ENCODE measurements at places on chromosomes 7 and 10.
A peak's percentile ranks its signal among the peaks of the same experiment; 100 is the strongest.

DNA sequence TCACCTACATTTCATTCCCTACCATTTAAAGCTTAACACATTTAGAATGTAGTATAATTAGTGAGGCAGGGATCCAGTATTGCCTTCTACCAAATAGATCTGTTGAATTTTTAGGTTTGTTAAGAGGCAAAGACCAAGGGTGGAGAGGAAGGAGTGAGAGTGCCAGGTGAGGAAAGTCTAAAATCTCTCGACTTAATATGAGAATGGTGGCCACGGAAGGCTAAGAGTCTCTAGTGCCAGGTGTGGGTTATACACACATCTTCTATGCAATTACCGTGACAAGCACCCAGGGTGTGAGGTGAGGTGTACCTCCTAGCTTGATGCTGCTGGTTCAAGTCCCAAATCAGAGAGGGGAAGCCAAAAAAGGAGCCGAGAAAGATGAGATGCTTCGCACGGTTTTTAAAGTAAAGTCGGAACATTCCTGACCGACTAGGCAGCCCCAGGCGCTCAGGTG lies 439 bp downstream of the IQUB start:
- DNase-seq: peak; percentile 50

DNA sequence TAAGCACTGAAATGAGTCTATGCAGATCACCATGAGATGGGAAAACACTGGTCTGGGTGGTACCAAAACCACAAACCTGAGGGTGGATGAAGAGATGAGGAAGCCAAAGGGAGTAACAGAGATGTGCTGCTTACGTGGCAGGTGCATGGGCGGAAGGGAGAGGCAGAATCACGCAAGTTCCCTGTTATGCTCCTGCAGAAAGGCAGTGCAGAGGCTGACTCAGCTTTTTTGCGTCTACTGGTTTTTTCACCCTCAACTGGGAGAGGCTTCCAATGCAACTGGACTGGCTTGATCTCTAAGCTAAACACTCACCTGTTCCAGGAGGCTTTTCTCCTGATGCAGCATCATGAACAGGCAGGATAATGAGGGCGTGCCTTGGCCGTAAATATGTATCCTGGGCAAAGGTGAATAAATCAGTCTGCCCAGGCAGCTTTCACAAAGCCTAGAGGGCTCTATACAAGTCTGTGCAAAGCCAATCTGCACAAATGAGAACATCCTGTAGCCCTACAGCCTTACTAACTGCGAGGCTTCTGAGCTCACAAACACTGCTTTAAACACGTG lies 95.4 kb upstream of the AFAP1L2 start:
- no peak for DNase-seq

- DNase-seq: no peak
Observed at GRCh38 chr7:155863721-155864151, 51.5 kb upstream of the SHH start.

GRCh38 chr7:102860351-102860811 lies 52.4 kb upstream of the LRRC17 start:
- no peak for DNase-seq

GRCh38 chr7:96832092-96832662 lies 122.5 kb upstream of the SEM1 start:
- DNase-seq: no peak

DNA sequence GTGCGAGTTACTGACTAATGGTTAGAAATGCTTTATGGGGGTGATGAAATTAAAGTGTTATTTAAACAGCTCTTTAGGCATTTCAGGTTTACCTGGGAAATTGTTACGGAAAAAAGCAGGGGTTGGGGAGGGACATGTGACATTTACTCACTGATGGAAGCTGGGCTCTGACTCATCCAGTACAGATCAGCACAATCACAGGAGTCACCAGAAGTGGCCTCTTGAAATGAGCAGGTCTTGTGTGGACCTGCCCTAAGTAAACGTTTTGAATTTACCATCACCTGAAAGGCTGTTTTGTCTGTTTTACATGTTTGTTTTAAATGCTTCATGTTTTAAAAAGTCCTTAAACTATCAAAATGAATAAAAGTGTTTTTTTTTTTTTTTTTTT lies 2.3 kb downstream of the GLRX3 start:
- no peak for DNase-seq

DNA sequence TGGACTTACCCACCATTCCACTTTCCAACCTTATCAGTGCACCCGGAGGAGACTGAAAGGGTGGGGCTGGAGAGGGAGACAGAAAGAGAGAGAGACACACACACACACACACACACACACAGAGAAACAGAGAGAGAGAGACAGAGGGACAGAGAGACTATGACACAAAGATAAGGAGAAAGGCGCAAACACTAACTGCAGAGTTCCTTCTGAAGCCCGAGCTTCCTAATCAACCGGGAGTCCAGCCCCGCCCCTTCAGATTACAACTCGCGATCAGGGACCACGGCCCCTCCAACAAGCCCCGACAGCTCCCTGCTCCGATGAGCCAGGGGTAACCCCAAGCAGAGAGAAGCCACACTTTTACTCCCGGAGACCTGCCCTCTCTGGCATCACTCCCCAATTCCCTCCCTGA lies 499 bp downstream of the GAL3ST4 start:
- DNase-seq: no peak

- no peak for DNase-seq
Observed at GRCh38 chr10:125080984-125081383, 79.4 kb downstream of the CTBP2 start.

- DNase-seq: no peak
Observed at GRCh38 chr10:109418795-109419194, 504.5 kb downstream of the XPNPEP1 start.

DNA sequence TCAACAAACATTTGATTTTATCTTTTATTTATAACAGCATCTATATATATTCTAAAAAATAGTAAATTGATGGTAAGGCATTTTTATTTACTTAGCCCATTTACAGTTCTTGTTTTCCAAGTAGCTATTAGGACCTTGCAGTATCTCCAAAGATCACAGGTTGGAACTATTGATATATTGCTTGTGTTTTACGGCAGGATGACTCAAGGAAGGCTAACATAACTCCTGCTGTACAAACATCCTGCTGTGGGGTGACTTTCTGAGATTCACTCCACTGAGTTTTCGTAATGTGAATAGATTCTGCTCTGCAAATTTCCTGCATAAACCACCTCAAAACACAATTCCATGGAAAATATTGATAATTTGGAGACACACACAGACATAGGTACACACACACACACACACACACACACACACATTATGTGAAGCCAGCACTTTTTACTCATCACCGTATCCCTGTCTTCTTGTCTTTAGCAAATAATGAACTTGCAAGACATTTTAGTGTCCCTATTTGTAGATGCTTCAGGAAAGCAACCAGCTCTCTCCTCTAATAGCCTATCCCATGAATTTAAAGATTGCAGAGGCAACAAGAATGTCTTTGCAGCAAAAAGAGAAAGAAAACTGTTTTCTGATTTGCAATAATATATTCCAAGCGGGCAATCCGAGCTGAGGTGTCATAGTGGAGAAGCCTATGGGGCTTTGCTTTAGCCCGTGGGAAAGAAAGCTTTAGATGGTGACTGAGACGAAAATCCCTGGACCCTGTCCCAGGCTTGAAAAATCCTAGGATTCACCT lies 722 bp downstream of the AGR2 start:
- no peak for DNase-seq

GRCh38 chr7:150975536-150976319 lies 2.4 kb downstream of the KCNH2 start:
- DNase-seq: no peak

DNA sequence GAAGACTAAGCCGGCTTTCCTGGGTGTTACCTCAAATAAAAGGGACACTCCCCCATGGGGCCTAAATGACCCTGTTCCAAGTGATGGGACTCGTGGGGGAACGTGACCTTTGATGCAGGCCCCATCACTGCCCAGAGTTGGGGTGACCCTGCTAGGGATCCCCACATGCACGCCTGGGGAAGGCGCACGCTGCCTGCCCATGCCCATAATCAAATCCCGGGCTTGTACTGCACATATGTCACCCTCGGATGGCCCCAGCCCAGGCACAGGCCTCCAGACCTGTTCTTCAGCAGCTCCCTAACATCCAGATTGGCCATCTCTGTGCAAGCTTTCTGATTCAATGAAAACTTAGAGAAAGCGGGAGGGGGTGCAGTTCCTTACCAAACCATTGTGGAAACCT lies 14.7 kb downstream of the EBF3 start:
- no peak for DNase-seq

- DNase-seq: no peak
Observed at GRCh38 chr10:6027929-6028328, 34.2 kb downstream of the IL2RA start.

GRCh38 chr10:20641605-20642004 lies 255.5 kb downstream of the NEBL start:
- no peak for DNase-seq

DNA sequence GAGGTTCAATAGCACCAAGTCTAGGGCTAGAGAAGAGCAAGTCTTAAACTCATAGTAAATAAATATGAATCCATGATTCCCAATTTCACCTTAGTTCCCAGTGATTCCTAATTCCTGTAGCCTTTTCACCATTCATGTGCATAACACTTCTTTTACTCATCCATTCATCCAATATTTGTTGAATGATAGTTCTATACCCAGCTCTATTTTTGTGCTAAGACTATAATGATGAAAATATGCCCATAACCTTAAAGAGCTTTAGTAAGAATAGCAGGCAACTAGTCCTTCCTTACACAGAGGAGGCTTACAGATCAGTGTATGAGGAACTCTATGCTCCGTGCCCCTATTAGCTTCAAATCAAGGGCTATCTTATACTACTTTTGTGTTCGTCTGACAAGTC lies 280.2 kb upstream of the CHRM2 start:
- DNase-seq: no peak

DNA sequence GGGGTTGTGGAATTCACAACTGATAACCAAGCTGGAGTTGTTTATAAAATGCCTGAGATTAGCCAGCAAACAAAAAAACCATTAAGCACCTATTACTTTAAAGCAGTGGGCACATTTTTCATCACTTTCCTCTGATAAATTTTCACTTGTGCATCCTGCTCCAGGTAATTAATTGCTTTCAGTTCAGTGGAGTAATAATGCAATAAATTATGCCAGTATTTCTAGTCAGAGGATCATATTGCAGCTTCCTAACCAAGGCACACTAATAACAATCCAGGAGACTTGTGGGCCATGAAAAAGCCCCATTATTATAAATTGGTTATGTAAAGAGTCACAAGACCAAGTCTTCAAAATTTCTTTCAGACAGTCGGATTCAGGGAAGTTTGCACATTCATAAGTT lies 193.2 kb downstream of the LRMDA start:
- no peak for DNase-seq

- DNase-seq: no peak
Observed at GRCh38 chr7:157059534-157059933, 49.1 kb upstream of the MNX1 start.

DNA sequence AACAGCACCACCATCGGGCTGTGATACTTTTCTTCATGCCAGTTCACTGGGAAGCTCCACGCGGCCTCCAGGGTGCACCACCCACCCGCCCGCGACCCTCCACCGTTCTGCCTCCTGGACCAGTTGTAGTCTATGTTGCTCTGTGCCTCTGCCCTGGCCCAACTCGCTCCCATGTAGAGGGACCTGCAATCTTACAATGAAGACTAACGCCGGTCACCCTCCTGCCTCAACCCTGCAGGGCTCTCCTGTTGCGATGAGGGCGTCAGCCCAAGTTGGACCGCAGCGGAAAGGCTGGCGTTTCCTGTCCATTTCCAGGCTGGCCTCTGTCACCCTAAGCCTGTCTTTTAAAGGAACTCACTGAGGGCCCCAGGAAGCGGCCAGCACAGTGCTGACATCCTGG lies 34.9 kb downstream of the IL15RA start:
- DNase-seq: no peak

DNA sequence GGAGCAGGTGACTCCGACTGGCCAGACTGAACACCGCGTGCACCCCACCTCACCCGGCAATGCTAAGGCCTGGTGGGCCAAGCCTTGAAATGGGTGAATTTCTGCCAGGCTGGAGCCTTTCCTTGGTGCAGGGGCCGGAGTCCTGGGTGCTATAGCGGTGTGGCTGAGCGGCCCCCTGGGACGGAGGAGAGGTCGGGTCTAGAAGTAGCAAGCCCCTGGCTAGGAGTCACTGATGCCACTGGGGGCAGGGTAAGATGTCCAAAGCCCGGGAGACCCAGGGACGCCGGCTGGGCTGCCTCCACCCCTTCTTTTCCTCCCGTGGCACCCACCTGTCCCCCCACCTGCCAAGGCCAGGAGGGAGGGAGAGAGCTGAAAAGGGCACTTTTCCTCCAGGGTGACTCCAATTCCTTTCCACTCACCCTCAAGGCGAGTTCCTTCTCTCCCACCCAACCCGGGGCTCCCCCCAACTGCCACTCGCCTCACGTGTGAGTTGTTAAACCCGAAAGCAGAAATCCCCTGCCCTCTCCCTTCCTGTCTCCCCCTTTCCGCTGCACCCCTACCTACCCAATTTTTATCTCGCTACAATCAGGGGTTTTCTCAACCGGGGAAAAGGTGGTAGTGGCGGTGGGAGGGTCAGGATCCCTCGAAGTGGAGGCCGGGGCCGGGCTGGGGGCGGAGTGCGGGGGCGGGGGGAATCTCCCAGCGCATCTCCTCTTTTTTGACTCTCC lies 6.0 kb upstream of the GATA3 start:
- peak; percentile 55 for DNase-seq

DNA sequence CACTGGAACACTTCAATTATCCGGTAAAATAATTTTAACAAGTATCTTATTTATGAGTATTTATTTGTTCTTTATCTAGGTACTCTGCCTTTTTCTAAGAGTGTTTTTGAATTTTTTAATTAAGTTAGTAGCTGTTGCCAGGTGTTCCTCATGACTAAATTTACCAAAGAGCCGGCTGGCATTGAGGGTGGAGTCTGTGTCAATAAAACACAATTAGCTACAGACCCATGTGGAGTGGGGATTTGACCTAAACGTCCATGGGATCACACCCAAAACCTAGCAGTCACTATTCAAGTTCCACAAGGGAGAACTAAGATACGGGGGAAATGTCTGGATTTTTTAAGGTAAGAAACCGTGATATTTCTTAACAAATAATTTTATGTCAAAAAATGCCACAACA lies 9.8 kb downstream of the SLC16A12 start:
- no peak for DNase-seq

- no peak for DNase-seq
Observed at GRCh38 chr7:101743995-101744360, 73.4 kb upstream of the CUX1 start.

GRCh38 chr10:131311402-131311660 lies 190 bp downstream of the TCERG1L start:
- DNase-seq: no peak

- no peak for DNase-seq
Observed at GRCh38 chr10:71582506-71583475, 136.8 kb downstream of the C10orf105 start.

GRCh38 chr7:41816111-41816510 lies 113.2 kb upstream of the INHBA start:
- DNase-seq: no peak
